Immature natural killer cell (primary cell): ENCODE measurements at places on chromosomes 5 and 9. TPM values are rescaled to one million over a fixed set of nuclear protein-coding genes. Genes with fewer than 3 reads are reported as not detected.

DNA sequence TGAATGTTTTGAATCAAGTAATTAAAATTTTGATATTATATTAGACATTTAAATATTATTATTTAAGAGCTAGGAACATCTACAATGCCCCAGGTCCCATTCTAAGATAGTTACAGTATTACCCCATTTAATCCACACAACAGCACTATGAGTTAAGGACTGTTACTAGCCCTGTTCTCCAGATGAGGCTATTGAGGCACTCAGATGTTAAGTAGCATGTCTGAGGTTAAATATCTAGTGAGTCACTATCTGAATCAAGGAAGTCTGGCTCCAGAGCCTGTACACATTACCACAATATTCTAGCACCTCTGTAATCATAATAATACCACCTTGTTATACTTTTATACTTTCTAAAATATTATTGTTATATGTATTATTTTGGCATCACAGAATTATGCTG lies 304.6 kb downstream of the PDE4D start:
- no peak overlapping the region for H3K4me3 ChIP-seq
- no peaks in the 10 kb centered on the region for H3K36me3 ChIP-seq
- H3K4me1 ChIP-seq: peaks cover 24% of the 10 kb centered on the region
- DNase-seq: no peak

- no peak overlapping the region for H3K4me3 ChIP-seq
- peaks cover 18% of the 10 kb centered on the region for H3K4me1 ChIP-seq
- DNase-seq: no peak
- peaks cover 10% of the 10 kb centered on the region for H3K27me3 ChIP-seq
These were observed 13.6 kb downstream of the NR2F1-AS1 start for GRCh38 chr5:93567424-93567823.

KCNMB1 gene
- polyA plus RNA-seq: 0.07 TPM

ANKRD55 gene
- not detected for polyA plus RNA-seq

- DNase-seq: peak; percentile 87
- H3K36me3 ChIP-seq: no peaks in the 10 kb centered on the region
- H3K4me3 ChIP-seq: peak overlapping the region; percentile 75
- H3K27ac ChIP-seq: peak overlapping the region; percentile 93
- peaks cover 89% of the 10 kb centered on the region for H3K4me1 ChIP-seq
- H3K27me3 ChIP-seq: peaks cover 8% of the 10 kb centered on the region
These were observed 83.4 kb downstream of the RAPGEF1 start for GRCh38 chr9:131656356-131657036.

- H3K4me1 ChIP-seq: no peaks in the 10 kb centered on the region
- no peak overlapping the region for H3K4me3 ChIP-seq
These were observed 217.9 kb downstream of the ATPSCKMT start for GRCh38 chr5:10031817-10032216.
